ENCODE measurements at places on chromosomes 4 and X. TPM values are rescaled to one million over a fixed set of nuclear protein-coding genes. Genes with fewer than 3 reads are reported as not detected.
A peak's percentile ranks its signal among the peaks of the same experiment; 100 is the strongest.

TMEM271 gene
- not detected for total RNA-seq

DNA sequence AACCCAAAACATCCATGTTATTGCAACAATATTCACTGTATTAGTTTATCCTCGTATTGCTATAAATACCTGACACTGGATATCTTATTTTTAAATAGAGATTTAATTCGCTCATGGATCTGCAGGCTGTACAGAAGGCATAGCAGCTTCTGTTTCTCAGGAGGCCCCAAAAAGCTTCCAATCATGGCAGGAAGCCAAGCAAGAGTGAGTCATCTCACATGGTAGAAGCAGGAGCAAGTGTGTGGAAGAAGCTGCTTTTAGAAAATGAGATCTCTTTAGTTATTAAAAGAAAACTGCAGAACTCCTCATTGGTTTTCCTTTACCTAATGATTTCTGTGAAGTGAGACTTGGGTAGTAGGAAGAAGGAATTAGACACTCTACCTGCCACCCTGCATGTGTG lies 16.4 kb downstream of the ZNF732 start:
- no peak overlapping the region for H3K27ac ChIP-seq
- H3K4me3 ChIP-seq, result no peak overlapping the region
- no peaks in the 10 kb centered on the region for H3K27me3 ChIP-seq
- H3K4me1 ChIP-seq, result no peaks in the 10 kb centered on the region
- no peaks in the 10 kb centered on the region for H3K36me3 ChIP-seq

DNA sequence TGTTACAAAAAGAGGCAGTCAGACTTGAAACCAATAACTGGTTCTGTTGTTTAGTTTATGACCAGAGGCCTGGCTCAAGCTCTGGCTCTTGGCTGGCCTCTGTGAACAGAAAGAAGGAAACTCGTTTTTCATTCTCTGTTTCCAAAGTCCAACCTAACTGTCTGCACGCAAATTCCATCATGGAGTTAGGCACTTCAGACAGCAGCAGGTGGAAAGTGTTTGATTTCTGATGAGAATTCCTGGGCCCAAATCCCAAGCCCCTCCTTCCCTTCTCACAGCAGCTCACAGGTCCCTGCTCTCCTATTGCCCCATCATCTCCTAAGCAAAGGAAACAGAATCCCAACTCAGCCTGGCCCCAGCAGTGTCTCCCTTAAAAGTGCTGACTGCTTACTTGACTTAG lies 42.8 kb upstream of the FGF16 start:
- no peaks in the 10 kb centered on the region for H3K36me3 ChIP-seq
- no peak overlapping the region for H3K27ac ChIP-seq
- DNase-seq, result no peak
- no peak overlapping the region for H3K4me3 ChIP-seq
- H3K27me3 ChIP-seq, result no peaks in the 10 kb centered on the region
- no peaks in the 10 kb centered on the region for H3K4me1 ChIP-seq

BST1 gene
- total RNA-seq, result 0.93 TPM

- peaks cover 2% of the 10 kb centered on the region for H3K27me3 ChIP-seq
- H3K36me3 ChIP-seq, result no peaks in the 10 kb centered on the region
- no peak overlapping the region for H3K4me3 ChIP-seq
- no peaks in the 10 kb centered on the region for H3K4me1 ChIP-seq
Measured at GRCh38 chrX:39550795-39551361, 546.9 kb downstream of the BCOR start.

- H3K27me3 ChIP-seq, result peaks cover 6% of the 10 kb centered on the region
- no peak overlapping the region for H3K27ac ChIP-seq
- peaks cover 11% of the 10 kb centered on the region for H3K4me1 ChIP-seq
- no peak overlapping the region for H3K4me3 ChIP-seq
Measured at GRCh38 chr4:41205130-41205529, 9.2 kb downstream of the APBB2 start.

DNA sequence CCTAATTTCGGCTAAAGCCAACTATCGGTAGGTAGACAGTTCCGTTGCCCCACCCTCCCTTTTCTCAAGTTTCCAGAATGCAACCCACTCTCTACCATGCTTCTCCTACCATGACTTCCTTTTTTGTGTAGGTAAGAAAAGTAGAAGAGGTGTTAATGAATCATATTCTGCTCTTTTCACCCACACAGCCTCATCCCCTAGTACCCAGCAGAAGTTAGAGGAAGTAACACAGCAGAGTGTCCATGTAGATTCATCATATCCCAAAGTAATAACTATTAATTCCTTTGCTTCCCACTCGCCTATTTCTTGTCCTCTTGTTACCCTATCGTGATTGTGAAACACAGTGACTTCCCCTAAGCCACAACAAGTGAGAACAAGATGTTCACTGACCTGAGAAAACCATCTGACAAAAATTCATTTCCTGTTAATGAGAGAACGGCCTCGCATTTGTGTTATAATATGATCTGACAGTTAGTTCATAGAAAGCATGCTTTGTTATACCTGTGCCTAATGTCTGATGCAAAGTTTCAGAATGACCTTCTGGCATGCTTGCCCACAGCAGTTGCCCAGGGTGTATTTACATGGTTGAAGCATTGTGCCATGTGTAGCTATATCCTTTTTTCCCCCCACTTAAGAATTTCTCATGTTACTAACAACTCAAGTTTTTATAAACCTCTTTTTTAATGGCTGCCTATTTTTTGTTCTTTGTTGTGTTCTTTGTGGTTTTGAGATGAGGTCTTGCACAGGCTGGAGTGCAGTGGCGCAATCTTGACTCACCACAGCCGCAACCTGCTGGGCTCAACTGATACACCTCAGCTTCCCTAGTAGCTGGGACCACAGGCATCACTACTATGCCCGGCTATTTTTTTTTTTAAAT lies 185.6 kb downstream of the RAP1GDS1 start:
- H3K27ac ChIP-seq, result peak overlapping the region; percentile 90
- peaks cover 26% of the 10 kb centered on the region for H3K36me3 ChIP-seq
- peaks cover 43% of the 10 kb centered on the region for H3K4me1 ChIP-seq
- peak; percentile 44 for DNase-seq
- peak overlapping the region; percentile 67 for H3K4me3 ChIP-seq

DNA sequence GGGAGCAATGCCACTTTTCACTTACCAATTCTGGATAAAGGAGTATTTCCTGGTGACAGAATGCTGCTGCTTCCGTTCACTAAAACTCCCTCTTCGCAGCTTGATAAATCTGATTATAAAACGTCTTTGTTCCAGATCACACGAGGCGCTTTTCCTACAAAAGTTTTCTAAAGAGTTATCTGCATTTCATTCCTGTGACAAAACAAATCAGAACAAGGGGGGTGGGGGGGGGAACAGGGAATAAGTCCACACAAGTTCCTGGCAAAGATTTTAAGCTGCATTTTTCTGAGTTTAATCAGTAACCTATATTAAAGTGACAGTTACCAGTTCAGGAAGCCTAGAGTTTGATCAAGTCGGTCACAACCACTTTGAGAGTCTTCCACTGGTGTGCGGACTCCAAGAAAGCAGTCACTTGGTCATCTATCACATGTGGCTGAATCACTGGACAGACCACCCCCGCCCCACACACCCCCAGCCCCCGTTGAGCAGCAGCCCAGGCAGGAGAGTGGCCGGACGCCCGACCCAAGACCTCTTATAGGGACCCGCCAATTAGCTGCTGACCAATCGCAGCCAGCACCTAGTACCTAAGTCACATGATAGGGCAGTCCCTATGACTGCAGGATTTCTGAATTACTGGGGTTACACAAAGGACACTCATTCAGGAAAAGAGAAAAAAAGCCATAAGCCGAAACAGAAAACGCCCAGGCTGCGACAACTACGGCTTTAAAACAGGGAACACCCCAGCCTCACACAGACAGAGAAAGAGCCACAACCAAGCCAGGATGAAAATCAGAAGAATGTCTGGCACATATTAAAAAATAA lies 569.3 kb upstream of the DIPK2B start:
- H3K36me3 ChIP-seq, result peaks cover 50% of the 10 kb centered on the region
- DNase-seq, result peak; percentile 6

DNA sequence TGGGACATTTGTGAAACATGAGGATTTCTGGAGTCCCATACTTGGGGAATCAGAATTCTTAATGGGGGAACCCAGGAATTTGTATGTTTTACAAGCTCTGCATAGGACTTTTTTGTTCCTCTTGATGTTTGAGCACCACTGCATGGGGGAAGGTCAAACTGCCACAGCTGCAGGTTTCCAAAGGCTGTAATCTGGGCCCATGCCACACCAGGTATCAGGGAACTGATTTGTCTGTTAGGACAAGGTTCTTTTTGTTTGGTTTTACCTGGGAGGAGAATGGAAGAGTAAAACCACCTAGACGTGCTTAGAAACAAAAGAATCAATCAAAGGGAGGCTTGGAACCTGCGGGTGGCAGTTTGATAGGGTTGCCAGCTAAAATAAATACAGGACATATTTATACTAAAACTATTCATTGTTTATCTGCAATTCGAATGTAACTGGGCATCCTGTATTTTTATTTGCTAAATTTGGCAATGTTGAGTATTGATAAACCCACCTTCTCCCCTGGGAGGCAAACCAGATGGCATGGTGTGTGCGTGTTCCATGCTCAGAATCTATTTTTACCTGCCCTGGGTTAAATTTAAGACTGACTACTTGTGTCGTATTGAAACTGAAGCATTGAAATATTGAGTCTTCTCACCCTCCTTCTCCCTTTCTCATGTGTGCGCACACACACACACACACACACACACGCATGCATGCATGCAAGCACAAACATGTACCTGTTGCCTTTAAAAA lies 63.7 kb downstream of the TMEM164 start:
- H3K36me3 ChIP-seq, result peaks cover 3% of the 10 kb centered on the region
- H3K4me3 ChIP-seq, result no peak overlapping the region
- no peak overlapping the region for H3K27ac ChIP-seq
- no peaks in the 10 kb centered on the region for H3K4me1 ChIP-seq
- DNase-seq, result no peak
- no peaks in the 10 kb centered on the region for H3K27me3 ChIP-seq

- H3K27me3 ChIP-seq, result no peaks in the 10 kb centered on the region
- no peaks in the 10 kb centered on the region for H3K36me3 ChIP-seq
- H3K4me1 ChIP-seq, result no peaks in the 10 kb centered on the region
- DNase-seq, result no peak
- no peak overlapping the region for H3K4me3 ChIP-seq
- H3K27ac ChIP-seq, result no peak overlapping the region
Measured at GRCh38 chrX:45668686-45669443, 468.2 kb upstream of the DIPK2B start.

DNA sequence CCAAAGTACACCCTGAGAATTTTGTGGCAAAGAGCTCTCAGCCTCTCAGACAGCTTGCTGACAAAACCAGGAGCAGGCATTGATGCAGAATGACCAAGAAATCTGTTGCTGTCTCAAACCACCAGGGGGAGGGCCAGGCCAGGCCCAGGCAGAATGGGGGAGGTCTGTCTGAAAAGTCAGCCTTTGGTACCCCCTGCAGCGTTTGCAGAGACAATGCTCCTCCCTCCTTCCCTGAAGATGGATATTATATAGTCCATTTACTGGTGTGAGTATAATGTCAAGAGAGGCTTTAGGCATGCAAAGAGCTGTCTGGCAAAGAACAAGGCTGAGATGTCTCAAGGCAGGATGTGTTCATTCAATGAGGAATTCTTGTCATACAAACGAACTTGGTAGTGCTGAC lies 52.9 kb upstream of the TRPC5OS start:
- H3K36me3 ChIP-seq, result no peaks in the 10 kb centered on the region
- H3K27ac ChIP-seq, result no peak overlapping the region
- no peaks in the 10 kb centered on the region for H3K4me1 ChIP-seq
- no peak overlapping the region for H3K4me3 ChIP-seq

GUCY1A1 gene
- total RNA-seq, result not detected

TRPC3 gene
- 2.5 TPM for total RNA-seq

- no peaks in the 10 kb centered on the region for H3K27me3 ChIP-seq
- no peaks in the 10 kb centered on the region for H3K4me1 ChIP-seq
- no peak overlapping the region for H3K27ac ChIP-seq
- H3K4me3 ChIP-seq, result no peak overlapping the region
Measured at GRCh38 chr4:13162886-13163285, 321.3 kb downstream of the RAB28 start.

GRCh38 chr4:158500054-158500453 lies 21.6 kb upstream of the RXFP1 start:
- H3K27ac ChIP-seq, result no peak overlapping the region
- no peaks in the 10 kb centered on the region for H3K4me1 ChIP-seq
- no peak overlapping the region for H3K4me3 ChIP-seq
- H3K27me3 ChIP-seq, result no peaks in the 10 kb centered on the region
- no peaks in the 10 kb centered on the region for H3K36me3 ChIP-seq

DNA sequence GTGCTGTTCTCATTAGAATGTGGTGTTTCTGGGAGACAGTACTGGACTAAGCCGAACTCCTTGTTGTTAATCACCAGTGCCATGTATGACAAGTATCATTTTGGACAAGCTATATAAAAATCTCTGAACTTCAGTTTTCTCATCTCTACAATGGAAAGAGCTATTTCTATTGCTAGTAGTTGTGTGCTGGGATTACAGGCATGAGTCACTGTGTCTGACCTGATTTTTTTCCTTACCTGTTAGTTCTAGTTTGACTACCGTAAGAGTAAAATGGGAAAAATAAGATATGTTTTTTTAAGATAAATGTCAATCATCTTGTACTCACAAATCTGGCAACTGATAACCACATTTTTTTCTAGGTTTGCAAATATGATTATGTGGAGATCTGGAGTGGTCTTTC lies 192.3 kb downstream of the TLL1 start:
- H3K27ac ChIP-seq, result no peak overlapping the region
- no peak overlapping the region for H3K4me3 ChIP-seq
- H3K36me3 ChIP-seq, result no peaks in the 10 kb centered on the region

TCP11X2 gene
- total RNA-seq, result not detected

DNA sequence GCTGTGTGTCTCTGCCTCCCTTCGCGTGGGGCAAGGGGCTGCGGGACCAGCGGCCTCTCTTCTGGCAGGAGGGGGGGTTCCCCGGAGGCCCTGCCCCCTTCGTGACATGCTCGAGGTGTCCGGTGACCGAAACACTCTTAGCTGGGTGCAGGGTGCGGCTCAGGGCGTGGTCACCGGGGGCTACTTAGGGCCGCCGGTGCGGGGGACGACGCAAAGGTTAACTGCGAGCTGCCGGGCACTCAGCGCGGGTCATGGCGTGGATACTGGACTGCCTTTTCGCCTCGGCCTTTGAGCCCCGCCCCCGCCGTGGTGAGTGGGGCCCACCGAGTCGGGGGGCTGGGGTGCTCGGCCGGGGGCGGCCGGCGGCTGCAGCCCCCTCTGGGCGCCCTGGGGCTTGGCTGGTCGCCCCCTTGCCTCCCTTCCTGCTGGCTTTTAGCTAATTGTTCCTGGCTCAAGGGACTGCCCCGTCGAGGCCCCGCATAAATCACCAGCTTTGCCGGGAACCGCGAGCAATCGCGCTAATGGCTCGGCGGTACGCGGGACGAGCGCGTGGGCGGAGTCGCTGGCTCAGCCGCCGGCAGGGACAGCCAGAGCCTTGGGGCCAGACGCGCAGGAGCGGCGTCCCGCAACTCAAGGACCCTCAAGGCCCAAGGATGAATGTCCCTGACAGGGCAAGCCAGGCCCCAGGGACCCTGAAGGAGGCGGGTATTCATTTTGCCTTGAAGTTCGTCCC lies at the start of gene ARHGAP36:
TSS of gene ARHGAP36 (plus strand) at position 211 of the 733 bp plus-strand sequence. CDS start 23,320 bp downstream, outside the sequence.
- H3K27me3 ChIP-seq, result peaks cover 22% of the 10 kb centered on the region
- H3K27ac ChIP-seq, result no peak within 1 kb of the TSS
- no peaks in the 10 kb centered on the region for H3K4me1 ChIP-seq
- H3K36me3 ChIP-seq, result no peaks in the 10 kb centered on the region
- H3K4me3 ChIP-seq, result no peak within 1 kb of the TSS

- no peak overlapping the region for H3K4me3 ChIP-seq
- DNase-seq, result no peak
- H3K27me3 ChIP-seq, result peaks cover 1% of the 10 kb centered on the region
- H3K4me1 ChIP-seq, result no peaks in the 10 kb centered on the region
- no peak overlapping the region for H3K27ac ChIP-seq
Measured at GRCh38 chr4:7371210-7371941, 63.4 kb downstream of the PSAPL1 start.

All from activated T-helper 1 cell treated with anti-CD3 and anti-CD28 coated beads, Interleukin-12 subunit alpha, Interleukin-12 subunit beta, Interleukin-2, Interleukin-4 antibody, amounts not matched to agents 30 ng/mL and 10 ng/mL and 1 ng/mL, durations not matched to agents 14 hours and 24 hours and 36 hours (primary cell).